ENCODE measurements at places on chromosomes 16 and 17.

- no peak for DNase-seq
These were observed 136.6 kb downstream of the ENGASE start for GRCh38 chr17:79211061-79211770.

DNA sequence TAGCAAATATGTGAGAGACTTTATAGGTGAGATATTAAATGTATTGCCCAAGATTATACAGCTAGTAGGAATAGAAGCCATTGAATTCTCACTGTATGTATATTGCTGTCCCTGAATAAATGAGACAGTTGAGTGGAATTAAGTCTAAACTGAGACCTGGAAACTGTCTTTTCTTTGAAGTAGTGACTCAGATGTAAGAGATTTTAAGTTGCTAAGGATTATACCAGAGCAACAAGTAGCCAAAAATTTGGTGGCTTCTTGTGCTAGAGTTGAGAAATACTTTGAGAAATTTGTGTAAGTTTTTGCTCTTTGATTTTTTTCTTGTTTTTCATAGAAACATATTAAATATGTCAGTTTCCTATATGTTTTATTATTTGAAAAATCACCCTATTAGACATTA, 58.7 kb downstream of the TANC2 start:
- no peak for DNase-seq

GRCh38 chr16:4200781-4201137, 41.1 kb downstream of the SRL start:
- no peak for DNase-seq

DNA sequence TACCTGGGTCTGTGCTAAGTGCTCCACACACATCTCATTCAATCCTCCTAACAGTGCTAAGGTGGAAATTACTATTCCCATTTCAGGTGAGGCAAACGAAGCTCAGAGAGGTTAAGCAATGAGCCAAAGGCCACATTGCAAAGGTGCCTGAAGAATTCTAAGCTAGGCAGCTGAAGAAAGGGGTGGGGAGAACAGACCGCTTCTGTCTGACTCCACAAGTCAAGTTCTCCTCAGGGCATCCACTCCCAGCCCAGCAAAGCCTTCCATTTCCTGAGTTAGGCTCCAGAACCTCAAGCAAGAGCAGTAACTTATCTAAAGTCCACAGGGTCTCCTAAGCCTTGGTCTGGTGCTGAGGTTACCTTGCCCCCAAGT, 27.0 kb upstream of the MRPS23 start:
- DNase-seq, result no peak

DNA sequence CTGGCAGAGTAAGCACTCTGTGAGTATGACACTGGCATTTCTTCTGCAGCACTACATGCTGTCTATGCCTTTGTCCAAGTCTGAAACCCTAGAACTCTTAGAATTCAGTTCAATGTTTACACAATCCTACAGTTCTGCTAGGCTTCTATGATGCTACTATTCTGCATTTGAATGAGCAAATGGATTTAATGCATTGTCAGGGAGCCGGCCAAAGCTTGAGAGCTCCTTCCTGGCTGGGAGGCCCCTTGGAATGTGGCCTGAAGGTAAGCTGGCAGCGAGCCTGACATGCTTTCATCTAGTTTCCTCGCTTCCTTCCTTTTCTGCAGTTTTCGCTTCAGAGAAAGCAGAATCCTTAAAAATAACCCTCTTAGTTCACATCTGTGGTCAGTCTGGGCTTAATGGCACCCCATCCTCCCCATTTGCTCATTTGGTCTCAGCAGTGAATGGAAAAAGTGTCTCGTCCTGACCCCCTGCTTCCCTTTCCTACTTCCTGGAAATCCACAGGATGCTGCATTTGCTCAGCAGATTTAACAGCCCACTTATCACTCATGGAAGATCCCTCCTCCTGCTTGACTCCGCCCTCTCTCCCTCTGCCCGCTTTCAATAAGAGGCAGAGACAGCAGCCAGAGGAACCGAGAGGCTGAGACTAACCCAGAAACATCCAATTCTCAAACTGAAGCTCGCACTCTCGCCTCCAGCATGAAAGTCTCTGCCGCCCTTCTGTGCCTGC, at the start of gene CCL2:
CCL2 (plus strand) TSS at position 635 of the 730 bp plus-strand sequence; CDS start at position 700, 65 bp downstream.
- DNase-seq, result no peak

DNA sequence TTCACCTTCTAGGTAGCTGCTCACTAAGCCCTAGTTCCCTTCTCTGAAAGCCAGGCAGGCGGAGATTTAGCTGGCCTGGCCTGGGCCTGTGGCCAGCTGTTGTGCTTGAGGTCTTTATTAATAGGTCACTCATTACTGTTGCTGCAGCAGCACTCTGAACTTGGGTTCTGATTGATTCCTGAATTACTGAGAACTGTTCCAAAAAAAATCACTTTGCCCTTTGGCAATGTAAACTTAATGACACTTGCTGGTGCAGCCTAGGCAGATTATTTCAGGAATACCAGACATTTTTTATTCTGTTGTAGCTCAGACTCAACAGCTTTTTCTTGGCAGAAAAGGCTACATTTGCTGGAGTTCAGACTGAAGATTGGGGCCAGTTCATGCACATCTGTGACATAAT, 2.7 kb downstream of the TOM1L1 start:
- DNase-seq, result no peak

DNA sequence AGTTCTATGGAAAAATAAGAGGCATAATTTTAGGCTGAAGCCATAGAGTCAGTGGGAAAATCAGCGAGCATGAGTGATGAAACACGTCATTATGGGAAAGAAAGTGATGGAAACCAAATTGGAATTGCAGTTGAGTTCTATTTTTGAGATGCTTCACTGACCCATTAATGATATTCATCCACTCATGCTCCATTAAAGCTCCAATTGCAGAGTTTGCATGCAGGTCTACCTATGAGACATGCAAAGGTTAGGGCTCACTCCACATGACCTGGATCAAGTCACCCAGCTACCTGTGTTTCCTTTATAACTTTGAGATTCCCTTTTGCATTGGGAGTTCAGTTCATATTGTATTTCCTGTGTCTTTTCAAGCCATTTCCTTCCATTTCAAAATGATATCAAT, 8.0 kb upstream of the KRTAP2-4 start:
- no peak for DNase-seq

GRCh38 chr16:85638695-85639409, 25.7 kb downstream of the GSE1 start:
- DNase-seq, result no peak

DNA sequence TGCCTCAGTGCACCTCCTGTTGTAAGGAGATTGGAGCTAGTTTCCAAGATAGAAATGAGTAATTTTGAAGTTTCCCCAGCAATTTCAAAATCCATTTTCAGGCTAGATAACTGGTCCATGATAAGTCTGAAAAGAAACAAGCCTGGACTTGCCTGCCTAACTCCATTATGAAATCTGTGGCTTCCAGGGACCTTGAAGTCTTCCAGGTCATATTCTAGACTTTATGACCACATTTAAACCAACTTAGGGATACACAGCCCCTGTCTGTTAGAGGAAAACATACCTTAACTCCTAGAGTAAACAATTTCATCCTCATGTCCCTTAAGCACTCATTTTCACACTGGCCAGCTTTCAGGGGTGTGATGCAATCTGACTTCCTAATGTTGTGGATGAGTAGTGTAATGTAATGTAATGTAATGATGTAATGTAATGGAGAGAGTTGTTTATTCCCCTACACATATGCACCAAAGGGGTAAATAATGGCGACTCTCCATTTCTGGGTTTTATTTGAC, 96.7 kb upstream of the FAM20A start:
- no peak for DNase-seq

GRCh38 chr17:17808706-17809432, 27.9 kb downstream of the SREBF1 start:
- DNase-seq, result no peak

GRCh38 chr16:10983159-10983558, 38.8 kb downstream of the CLEC16A start:
- no peak for DNase-seq

DNA sequence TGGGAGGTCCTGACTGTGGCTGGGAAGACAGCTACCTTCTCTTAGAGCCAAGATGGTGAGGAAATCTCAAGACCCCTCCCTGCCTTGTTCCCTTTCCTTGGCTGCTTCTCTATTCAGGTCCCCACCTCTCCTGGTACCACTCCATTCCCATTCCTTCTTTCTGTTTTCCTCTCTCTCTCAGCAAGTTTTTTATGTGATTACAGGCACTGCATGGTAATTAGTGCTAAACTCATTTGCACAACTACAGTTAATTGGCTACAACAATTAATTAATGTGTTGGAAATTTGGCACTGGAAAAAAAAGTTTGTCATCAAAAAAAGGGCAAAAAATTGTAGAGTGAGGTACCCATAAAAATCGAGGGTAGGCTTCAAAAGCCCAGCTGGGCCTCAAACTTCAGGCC, 45.3 kb downstream of the NEUROD2 start:
- DNase-seq, result no peak

DNA sequence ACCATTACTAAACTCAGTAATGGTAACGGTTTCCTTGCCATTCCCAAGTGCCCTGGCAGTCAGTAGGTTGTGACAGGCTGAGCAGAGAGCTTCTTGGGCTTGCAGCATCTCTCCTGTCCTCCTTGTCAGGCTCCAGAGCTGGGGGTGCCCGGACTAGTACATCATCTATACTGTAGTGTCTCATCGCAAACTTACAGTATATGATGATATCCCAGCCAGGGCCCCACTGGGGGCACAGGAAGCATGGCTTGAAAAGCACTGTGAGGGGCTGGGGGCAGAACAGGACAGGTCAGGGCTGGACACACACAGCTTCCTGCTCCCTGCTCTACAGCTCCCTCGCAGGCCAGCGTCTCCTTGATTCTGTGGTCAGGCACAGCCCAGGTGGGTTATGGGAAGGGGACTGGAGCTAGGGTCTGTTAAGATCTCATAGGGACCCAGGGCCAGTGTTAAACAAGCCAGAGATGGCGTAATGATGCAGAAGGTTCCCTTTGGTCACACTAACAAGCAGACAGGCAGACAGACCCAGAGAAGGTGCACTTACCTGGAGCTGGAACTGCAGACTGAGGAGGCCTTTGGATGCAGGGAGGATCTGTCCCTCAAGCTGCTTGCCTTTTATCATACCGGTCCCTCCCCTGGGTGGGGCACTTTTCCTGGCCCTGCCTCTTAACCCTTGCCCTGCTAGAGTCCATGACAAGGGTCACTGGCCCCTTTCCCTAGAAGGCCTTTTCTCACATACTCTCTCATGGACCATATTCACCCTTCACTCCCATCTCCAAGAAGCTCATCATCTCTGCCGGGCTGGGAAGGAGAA, 6.8 kb downstream of the ERAL1 start:
- no peak for DNase-seq
